Stimulated activated CD4-positive, alpha-beta T cell treated with anti-CD3 and anti-CD28 coated beads, Interleukin-15, amount 100 ng/mL, for 1 hour (primary cell): ENCODE measurements at places on chromosomes 4 and X.

- no peak for DNase-seq
Measured at GRCh38 chr4:109657854-109658418, 45.3 kb downstream of the CASP6 start.

DNA sequence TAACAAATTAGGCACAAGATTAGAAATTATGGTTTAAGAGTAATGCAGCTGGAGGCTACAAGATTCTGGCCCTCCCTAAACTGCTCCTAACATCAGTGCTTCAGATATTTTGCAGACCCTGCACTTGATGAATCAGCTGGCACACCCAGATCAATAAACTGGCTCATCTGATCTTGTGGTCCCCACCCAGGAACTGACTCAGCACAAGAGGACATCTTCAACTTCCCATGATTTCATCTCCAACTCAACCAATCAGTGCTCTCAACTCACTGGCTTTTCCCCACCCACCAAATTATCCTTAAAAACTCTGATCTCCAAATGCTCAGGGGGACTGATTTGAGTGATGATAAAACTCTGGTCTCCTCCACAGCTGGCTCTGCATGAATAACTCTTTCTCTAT lies 21.7 kb upstream of the TMEM33 start:
- DNase-seq = no peak

DNA sequence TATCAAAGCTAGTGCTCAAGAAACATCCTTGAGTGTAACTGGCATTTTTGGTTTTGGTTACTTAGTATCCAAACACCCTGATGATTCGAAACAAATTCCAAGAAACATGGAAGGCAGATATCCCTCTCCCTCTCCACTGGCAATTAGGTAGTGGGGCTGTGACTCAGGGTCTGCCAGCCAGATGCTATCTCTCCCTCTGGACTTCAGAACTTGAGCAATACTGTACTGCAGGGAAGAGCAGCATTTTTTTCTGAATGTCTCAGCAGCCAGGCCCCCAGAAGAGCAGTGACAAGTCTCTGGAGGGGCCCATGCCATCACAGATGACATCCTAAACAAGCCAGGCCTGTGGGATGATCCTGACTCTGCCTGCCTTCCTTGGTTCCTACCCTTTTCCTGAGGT lies 37.3 kb upstream of the BCORL1 start:
- no peak for DNase-seq

DNA sequence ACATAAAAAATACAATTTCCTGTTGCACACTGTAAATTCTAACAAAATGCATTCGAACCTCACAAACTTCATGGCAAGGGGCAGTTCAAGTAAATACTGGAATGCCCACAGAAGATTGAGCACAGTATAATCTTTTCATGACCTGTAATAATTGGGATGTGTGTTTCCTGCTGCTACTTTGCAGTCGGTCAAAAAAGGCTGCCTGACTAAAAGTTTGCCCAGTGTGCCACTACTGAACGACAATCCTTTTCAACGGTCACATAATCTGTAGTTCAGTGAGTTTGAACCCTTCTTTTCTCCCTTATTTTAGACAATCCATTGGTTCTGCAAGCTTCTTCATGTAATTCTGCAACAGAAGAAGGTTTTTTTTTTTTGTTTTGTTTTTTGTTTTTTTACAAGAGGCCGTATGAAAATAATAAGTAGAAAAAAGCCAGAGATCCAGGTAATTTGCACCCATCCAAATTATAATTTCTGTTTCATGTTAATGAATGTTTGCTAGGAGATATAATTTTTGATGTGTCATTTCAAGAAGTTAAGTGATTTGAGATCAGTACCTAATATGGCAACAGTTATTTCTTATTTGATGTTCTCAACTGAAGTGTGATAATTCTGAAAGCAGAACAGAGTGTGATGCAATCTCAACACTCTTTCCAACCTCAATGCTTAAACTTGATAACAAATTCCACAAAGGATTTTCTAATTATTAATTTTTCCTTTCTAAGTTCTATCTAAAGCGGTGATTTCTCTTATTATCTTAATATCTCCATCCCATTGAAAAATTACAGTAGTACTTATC lies 237.6 kb downstream of the FSTL5 start:
- no peak for DNase-seq

GRCh38 chrX:136259543-136259942 lies 8.3 kb upstream of the MAP7D3 start:
- no peak for DNase-seq

GRCh38 chrX:136626891-136627290 lies 21.1 kb upstream of the CD40LG start:
- no peak for DNase-seq

DNA sequence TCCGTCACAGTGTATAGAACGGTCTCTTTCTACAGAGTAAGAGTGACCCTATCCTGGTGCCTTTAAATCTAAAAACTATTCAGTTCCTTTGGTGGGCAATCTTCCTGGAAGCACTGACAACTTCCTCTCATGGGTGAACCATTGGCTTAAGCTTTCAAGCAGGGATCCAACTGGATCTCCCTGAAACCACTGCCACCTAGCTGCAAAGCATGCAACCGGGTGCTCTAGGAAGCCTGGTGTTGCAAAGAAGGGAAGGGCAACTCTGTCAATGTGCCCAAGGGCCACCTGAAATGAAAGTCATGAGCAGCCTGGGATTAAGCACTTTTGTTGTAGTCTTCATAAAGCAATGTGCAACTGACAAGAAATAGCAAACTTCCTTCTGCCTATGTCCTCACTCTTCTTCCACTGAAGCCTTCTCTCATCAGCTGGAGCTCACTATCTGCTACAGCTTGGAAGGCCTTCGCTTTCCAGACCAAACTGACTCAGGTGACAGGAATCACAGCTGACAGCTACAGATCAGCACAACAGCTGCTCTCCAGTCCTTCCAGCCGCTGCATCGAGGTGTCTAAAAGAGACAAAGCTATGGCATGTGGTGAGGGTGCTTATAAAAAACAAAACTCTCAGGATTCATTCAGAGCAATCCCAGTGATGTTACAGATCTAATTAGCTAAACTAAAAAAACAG lies 46.1 kb downstream of the SETD7 start:
- no peak for DNase-seq

DNA sequence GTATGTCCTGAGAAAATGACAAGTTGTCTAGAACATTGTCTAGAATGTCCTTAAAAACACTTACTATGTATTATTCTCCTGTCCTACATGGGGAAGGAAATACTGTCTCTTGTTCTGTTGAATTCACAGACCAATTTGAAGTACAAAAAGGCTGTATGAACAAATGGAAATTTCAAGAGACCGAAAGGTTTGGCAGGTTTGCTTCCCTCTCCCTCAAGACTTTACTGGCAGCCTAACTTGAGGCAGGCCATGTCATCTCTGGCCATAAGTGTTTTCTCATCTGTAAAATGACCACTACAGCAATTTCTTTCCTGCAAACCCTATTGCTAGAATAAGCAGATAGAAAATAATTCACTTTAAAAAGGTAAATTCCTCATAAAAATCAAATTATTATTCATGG lies 191.2 kb upstream of the BMP3 start:
- DNase-seq = no peak

DNA sequence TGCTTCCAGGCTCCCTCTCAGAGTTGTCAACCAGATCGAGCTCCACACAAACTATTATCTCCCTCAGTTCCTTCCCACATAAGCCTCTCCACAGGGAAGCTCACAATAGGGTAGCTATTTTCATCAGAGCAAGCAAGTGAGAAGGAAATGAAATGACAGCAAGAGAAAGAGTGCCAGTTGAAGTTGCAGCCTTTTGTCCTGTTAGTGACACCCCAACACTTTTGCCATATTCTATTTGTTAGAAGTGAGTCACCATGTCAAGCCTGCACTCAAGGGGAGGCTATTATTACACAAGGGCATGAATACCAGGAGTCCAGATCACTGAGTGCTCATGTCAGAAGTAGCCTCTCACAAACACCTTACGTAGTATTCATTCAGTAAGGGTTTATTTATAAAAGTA lies 266.3 kb upstream of the NOCT start:
- DNase-seq = no peak

- no peak for DNase-seq
Measured at GRCh38 chrX:27186671-27187070, 276.5 kb downstream of the PPP4R3C start.

DNA sequence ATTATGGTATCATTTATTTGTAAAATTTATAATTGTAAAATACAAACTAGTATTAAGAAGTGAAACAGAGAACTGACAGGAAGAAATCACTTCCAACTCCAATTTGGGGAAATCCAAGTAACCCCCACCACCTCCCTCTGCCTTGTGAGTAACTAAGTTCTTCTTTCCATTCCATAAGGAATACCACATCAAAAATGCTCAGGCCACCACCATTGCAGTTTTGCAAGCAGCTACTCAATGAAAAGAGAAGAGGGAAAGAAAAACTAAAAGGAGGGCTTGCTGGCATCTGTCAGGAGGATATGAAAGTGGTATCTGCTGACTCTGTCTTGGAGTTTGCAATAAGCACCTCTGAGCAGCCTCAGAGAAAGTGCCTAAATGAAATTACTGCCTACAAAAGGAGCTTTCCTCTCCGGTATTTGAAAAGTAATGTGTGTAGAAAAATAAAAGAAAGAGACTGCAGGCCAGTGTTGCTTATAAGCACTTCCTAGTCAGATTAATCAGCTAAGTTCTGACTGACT lies 228.7 kb downstream of the OPHN1 start:
- DNase-seq = no peak

- no peak for DNase-seq
Measured at GRCh38 chr4:70496231-70496630, 22.1 kb upstream of the AMTN start.

GRCh38 chr4:138239491-138239890 lies 2.7 kb downstream of the SLC7A11 start:
- DNase-seq = no peak

GRCh38 chrX:129798456-129798855 lies 18.7 kb downstream of the SASH3 start:
- DNase-seq = no peak

DNA sequence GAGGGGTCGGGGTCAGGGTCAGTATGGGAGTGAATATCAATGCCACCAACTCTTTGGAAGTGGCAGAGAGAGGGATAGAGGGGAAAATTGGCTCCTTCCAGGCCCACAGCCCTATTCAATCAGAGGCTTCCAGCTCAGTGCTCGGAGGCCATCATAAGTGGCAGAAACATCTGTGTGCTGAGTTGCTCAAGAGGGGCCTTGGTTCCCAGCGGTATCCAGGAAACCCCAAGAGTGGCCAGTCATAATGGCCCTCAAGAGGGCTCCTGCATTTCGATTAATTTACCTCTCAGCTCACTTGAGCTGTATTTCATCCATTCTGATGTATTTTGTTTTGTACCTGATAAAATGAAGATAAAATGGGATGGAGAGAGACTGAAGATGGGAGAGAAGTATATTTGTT lies 154.3 kb upstream of the EOLA2 start:
- DNase-seq = no peak

GRCh38 chr4:82469791-82470345 lies 39.5 kb downstream of the ENOPH1 start:
- no peak for DNase-seq

- no peak for DNase-seq
Measured at GRCh38 chrX:14274691-14275090, 245.0 kb upstream of the GEMIN8 start.

GRCh38 chrX:132833373-132833772 lies 125.1 kb downstream of the HS6ST2 start:
- no peak for DNase-seq
